AG04449 (cell line): ENCODE measurements at places on chromosomes 5 and 9.
A peak's percentile ranks its signal among the peaks of the same experiment; 100 is the strongest.

DNA sequence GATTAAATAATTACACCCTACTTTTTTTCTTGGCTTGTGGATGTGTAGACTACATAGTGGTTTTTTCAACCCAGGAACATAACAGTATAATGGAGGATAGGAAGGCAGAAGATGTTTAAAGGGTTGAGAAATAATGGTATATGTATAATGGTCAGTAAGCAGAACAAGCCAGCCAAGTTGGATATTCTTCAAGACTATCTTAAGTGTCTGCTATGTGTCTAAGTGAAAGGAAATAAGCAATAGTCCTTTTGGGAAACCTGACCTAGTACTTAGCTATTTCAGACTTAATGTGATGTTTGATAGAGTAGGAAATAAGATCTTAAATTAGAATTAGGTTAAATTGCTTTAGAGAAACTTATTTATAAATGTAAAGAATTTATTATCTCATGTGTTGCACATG, 85.7 kb downstream of the PTPDC1 start:
- no peak for DNase-seq

GRCh38 chr9:5569409-5569808, 59.1 kb downstream of the PDCD1LG2 start:
- DNase-seq: no peak

GRCh38 chr9:33651125-33651524, 127.1 kb downstream of the ANKRD18B start:
- DNase-seq: no peak

GRCh38 chr9:134661791-134662142, 20.2 kb downstream of the COL5A1 start:
- DNase-seq: no peak

- DNase-seq: no peak
Observed at GRCh38 chr9:137809040-137809576, 68.5 kb upstream of the CACNA1B start.

GRCh38 chr9:71812385-71812784, 44.1 kb upstream of the CEMIP2 start:
- DNase-seq: no peak

DNA sequence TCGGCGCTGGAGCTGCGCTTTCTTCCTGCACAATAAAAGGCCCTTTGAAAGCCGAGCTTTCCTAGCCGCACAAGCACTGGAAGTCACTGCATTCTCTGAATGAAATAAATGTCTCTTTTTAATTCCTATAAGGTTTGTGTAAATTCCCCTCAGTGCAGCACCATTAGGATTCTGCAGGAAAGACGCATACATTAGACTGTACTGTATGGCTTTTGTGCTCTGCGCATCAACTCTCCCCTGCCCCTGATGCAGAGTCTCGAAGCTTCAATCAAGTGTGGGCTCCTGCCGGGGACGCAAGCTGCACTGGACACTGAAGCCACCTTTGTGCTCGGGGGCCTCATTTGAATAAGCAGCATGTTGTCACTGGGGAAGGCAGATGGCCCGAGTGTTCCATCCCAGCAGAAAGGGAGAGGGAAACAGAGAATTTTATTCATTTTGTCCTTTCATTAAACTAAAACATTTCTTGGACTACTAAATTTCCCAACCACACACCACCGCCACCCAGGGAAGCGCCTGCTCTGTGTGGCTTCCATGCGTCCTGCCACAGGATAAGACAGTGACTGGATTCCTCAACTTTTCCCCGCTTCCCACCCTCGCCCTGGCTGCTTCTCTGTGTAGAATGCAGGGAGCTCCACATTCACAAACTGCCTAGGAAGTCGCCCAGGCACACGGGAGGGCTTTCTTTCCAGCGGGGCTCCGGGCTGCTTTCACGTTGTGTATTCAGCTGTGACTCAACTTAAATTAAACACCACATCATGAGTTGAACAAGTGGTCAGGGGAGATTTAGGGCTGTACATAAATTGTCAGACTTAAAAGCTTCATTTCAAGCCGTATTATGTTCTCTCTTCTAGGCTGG, 635.4 kb downstream of the IRX1 start:
- DNase-seq: no peak

DNA sequence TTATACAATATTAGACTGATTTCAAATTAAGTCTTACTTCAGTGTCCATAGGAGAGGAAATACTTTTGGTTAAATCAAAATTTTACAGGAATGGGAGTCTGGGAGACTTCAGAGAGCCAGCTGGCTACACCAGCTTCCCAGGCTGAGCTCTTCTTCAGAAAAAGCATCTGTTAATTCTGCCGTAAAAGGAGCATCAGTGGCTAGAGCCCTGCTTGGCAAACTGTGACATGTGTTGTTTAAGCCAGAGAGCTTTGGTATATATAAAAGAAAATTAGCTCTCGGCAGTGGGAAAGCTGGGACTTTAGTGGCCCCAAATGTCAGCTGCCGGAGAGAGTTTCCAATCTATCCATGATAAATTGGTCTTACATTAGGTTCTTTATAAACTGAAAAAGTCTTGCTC, 378.8 kb upstream of the TUSC1 start:
- no peak for DNase-seq

GRCh38 chr5:157222506-157223230, 42.0 kb downstream of the ITK start:
- DNase-seq: peak; percentile 47
